ENCODE measurements at places on chromosomes 13 and 19.

- DNase-seq: no peak
Observed at GRCh38 chr13:80454245-80454644, 113.3 kb upstream of the SPRY2 start.

DNA sequence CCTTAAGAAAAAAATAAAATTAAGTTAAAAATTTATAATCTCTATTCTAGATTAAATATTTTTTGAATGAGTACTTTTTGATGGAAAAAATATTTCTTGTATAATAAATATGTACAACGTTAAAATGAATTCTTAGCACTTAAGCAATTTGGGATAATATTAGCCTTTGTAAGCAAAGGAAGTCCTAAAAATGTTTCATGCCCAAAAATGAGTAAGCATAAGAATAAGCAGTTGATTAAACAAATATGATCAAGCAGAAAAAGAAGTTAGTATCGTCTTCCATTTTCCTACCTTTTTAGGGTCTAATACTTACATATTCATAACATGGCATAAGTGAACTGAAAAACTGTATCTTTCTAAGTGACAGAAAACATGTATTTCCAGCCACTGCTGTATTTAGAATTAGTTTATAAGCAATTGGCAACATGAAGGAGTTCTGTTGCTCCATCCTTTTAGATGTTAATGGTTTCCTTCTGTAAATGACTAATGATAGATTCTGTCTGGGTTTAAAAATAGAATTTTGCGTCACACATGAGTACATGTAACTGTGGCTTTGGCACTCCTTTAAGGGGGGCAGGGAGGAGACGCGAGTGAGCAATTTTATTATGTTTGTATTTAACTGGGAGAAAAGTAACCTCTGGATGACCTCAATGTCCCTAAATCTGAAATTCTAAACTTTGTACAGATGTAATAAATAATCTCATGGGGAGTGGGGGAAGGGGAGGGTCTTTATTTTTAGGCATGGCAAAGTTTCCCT, 237.4 kb downstream of the RGCC start:
- peak; percentile 97 for DNase-seq

DNA sequence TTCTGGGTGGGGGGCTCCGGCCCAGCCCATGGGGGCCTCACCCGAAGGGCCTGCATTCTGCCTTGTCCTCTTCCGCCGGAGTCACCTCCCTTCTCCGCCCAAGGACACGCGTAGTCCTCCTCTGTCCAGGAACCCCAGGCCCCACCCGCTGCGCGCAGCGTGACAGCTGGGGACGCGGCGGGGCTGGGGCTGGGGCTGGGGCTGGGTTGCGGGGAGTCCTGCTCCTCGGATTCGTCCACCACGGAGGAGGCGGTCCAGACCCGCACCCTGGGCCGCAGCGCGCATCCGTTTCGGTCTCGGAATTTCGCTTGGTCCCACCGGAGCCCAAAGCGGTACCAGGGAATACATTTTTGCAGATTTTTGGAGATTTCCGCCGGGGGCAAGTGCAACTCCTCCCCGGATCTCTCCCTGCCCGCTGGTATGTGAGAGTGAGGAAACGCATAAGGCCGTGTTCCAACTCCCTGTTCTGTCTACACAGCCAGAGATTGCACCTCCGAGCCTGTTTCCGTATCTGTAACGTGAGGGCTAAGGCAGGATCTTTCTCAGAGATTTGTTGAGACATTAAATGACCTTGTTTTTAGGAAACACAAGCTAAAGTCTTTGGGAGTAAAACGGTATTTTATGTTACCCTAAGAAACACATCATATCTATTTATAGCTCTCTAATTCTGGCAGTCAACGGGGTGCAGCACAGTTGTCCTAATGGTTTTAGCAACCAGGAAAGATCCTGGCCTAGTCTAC, at the start of gene COX7A1:
TSS of gene COX7A1 (minus strand) at position 96 of the 740 bp plus-strand sequence. CDS start at position 56, 40 bp downstream.
- DNase-seq: no peak

DNA sequence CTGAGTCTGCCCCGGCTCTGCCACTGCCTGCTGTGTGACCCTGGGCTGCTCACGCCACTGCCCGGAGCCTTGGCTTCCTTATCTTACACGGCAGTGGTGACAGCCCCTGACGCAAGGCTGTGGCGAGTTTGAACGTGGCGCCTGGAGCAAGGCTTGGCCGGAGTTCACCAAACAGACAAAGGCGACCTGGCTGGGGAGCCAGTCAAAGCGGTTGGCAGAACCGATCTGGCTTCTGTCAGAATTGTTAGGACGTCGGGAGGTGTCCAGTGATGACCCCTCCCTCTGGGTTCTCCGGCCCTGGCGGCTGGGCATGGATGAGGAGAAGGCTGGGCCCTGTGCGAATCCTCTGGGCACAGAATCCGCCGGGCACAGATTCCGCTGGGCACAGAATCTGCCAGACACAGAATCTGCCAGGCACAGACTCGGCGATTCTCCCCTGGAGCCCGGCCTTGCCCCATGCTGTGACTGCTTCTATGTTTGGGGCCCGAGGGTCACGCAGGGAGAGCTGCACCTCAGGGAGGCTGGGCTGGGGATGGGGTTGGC, 11.7 kb upstream of the TMEM255B start:
- no peak for DNase-seq

GRCh38 chr13:53683608-53684007, 655.0 kb downstream of the OLFM4 start:
- no peak for DNase-seq

GRCh38 chr19:18436671-18437490, 1.1 kb downstream of the ISYNA1 start:
- DNase-seq: peak; percentile 75

- no peak for DNase-seq
Observed at GRCh38 chr19:39704181-39705044, at the start of gene LGALS14. Gene LGALS14 (plus strand): TSS chr19:39704481. CDS start chr19:39704529, 48 bp downstream.

GRCh38 chr13:89755729-89756492, 1591.6 kb upstream of the MIR17HG start:
- DNase-seq: no peak

GRCh38 chr13:49300739-49301589, 53.2 kb downstream of the CDADC1 start:
- peak; percentile 88 for DNase-seq

DNA sequence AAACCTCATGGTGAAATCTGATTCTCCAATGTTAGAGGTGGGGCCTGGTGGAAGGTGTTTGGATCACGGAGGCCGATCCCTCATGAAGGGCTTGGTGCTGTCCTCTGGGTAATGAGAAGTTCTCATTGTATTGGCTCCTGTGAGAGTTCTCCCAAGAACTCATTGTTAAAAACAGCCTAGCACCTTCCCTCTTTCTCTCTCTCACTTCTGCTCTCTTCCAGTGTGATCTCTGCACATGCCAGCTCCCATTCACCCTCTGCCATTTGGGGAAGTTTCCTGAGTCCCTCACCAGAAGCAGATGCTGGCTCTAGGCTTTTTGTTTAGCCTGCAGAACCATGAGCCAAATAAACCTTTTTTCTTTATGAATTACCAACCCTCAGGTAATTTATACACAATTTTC, 3.1 kb upstream of the SUCLA2 start:
- DNase-seq: no peak

DNA sequence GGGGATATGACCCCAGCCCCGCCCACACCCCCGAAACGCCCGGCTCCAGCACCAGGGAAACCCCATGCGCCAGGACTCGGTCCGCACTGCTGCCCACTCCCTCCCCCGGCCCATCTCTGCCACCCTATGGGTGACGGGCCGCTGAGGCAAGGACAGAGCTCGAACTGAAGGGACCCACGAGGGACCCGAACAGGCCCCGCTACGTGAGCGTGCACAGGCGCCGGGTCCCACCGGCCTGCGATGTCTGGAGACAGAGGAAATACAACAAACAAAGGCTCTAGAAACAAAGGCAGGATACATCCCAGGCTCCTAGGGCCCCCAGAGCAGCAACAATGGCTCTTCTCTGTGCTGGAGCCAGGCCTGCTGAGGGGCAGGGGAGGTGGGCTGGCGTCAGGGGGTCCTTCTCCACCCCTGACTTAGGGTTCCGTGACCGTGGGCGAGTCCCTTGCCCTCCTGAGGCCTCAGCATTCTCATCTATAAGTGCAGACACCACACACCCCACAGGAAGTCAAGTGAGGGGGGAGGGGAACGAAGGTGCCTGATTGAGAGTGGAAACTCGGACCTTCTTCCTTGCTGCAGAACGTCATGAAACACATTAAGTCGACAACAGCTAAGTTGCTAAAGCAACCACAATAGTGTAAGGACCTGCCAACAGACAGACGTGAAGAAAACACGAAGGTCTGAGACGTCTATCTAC, 3.1 kb downstream of the ABHD17A start:
- no peak for DNase-seq

- DNase-seq: no peak
Observed at GRCh38 chr13:41394166-41394565, 63.2 kb upstream of the RGCC start.

DNA sequence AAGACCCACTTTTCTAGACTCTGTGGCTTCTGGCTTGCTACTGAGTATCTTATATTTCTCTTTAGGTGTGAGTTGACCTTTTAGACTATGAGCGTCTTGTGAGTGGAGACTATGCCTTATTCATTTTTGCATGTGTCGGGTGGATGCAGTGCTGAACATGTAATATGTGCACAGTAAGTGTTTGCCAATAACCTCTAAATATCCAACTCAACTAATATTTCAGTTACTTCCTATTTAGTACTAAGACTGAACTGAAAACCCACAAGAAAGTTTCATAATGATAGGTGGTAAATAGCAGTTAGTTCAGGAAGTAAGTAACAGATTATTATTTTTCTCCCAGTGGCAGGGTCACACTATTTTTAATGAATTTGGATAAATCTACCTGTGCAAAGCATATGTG, 269.3 kb downstream of the KCNRG start:
- DNase-seq: no peak

DNA sequence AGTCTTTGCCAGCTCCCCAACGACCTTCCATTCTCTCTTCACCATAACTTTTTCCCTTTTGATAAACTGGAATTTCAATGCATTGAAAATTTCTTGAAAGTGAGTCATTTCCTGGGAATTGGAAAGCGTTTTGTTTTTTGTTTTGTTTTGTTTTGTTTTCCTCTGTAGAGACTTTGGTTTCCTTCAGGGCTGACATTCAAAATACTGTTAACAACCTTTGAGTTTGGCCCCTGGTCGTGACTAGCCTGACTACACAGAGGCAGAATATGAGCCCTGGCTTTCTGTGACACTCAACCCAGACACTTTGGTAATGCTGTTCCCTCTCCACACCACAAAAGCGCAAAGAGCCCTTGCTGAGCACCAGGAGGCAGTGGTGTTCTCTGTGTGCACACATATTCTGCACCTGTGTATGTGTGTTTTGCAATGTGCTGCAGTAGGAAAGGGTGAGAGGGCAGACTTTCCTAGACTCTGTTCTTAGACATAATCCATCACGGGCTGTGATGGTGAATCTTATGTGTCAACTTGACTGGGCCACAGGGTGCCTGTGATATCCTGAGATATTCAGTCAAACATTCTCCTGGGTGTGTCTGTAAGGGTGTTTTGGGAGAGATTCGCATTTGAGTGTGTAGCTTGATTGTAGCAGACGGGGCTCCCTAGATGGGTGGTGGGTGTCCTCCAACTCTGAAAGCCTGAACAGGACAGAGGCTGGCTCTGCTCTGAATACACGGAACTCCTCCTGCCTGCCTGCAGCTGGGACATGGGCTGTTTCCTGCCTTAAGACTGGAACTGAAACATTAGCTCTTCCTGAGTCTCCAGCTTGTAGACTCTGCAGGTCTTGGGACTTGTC, 29.5 kb upstream of the ANKRD10 start:
- peak; percentile 66 for DNase-seq

DNA sequence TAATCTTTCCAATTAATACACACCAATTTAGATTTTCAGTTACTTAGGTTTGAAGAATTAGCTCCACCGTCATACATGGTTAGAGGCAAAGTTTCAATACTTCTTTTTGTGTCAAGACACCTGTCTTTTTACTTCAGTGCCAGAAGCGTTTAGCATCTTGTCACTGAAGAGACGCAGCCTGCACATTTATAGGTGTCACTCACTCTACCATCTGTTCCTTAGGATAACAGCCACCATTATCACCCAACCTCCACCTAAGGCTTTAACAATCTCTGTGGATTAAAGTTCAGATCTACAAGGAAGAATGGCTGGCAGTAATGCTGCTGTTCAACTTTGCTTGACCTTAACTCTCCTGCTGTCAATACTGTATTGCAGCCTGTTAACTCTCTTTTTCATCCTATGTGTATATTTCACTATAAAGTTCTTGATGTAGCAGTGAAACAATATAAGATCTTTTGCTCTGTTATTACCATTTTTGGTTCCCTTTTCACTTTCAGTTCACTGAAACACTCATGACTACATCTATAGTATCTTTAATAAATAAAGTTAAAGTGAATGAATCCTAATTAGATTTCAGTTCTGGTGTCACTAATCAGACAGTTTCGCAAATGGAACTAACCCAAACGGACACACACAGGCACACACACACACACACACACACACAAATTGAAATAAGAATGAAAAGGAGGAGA, 435.6 kb downstream of the PCDH9 start:
- no peak for DNase-seq

DNA sequence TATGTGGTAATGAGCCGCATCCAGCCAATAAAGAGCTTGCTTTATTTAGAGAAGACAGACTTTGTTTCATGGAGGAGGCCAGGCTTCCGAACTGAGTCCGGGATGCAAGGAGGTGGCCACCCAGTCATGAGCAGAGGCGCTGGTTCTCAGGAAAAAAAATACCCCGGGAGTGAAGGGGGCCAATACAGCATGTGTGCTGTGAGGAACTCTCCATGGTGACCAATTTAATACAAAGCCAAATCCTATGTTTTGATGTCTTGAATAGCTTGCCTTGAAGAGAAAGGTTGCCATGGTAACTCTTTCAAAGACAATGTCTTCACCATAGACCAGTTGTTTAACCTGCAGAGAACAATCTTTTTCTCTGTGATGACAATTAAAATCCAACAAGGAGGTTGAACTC, 43.4 kb upstream of the PDCD5 start:
- DNase-seq: no peak

DNA sequence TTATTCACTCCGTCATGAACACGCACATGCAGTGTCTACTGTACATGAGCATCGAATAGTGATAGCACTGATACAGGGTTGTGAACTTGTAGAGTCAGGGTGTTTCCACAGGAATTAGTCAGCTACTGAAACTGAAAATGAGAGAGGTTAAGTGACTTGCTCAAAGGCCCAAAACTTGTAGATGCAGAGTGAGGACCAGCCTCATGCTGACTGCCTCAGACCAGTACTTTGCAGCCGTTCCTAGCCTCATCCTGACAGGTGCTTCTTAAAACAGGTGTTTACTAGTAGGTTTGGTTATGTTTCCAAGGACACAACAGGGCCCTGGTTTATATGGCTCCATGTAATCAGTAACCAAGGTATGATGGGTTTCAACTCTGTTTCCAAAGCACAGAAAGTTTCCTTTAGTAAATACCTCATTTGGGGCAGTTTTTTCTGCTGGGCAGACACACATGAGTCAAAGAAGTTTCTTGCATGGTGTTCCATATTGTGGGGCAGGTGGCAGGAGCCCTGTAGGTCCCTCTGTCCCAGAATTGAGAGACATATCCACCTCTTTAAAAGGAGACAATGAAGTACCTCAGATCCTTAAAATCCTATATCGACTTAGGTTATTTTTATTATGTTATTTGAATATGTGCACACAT, 16.0 kb downstream of the FGF9 start:
- no peak for DNase-seq

- peak; percentile 92 for DNase-seq
Observed at GRCh38 chr19:1566392-1567115, 1.6 kb downstream of the MEX3D start.
